Activated naive CD8-positive, alpha-beta T cell treated with anti-CD3 and anti-CD28 coated beads for 36 hours (primary cell): ENCODE measurements at places on chromosomes 1 and 21. TPM values are rescaled to one million over a fixed set of nuclear protein-coding genes. Genes with fewer than 3 reads are reported as not detected.

The EVA1C gene
- total RNA-seq = 12.5 TPM

The CCSAP gene
- 8.2 TPM for total RNA-seq

The OPTC gene
- total RNA-seq = not detected

The PLEKHG5 gene
- total RNA-seq = 2.3 TPM

The AUNIP gene
- total RNA-seq = 12.1 TPM

The LMO4 gene
- 29.7 TPM for total RNA-seq

The PTPN22 gene
- total RNA-seq = 67.9 TPM

The OR2T2 gene
- total RNA-seq = not detected

The KRTAP20-1 gene
- not detected for total RNA-seq

The CSMD2 gene
- not detected for total RNA-seq

The RASAL2 gene
- total RNA-seq = not detected

The TRIM67 gene
- not detected for total RNA-seq

DNA sequence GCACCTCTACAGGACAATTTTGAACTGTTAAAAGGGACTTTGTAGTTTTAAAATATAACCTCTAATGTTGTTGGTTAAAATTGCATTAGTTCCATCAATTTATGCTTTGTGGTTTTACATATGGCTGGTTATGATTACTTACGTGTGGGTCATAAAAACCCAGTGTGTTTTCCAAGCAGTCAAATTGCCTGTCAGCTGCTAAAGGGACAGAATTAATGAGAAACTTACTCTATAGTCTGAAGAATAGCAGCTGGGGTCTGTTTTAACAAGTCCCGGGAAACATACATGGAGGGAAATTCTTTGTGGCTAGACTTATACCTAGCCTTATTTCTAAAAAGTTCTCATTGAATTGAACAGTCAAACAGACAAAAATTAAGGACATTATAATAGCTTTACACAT lies 820.9 kb upstream of the ADGRL4 start:
- DNase-seq = no peak

DNA sequence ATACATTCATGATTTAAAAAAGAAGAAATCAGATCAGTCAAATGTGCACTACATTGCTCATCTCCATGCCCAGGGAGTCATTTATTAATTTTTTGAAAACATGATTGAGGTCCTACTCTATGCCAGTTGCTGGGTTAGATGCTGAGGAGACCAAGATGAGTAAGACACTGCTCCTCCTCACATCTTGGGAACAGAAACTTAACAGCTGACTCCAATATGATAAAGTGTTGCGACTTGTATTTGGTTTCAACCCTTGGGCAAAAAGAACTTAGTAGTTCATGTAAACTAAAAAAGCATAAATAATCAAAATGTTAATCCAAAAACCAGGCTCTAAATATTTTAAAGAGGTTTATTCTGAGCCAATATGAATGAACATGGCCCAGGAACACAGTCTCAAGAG lies 56.9 kb downstream of the OPTC start:
- DNase-seq = no peak

- DNase-seq = no peak
Measured at GRCh38 chr1:115678141-115678540, 36.4 kb downstream of the VANGL1 start.

DNA sequence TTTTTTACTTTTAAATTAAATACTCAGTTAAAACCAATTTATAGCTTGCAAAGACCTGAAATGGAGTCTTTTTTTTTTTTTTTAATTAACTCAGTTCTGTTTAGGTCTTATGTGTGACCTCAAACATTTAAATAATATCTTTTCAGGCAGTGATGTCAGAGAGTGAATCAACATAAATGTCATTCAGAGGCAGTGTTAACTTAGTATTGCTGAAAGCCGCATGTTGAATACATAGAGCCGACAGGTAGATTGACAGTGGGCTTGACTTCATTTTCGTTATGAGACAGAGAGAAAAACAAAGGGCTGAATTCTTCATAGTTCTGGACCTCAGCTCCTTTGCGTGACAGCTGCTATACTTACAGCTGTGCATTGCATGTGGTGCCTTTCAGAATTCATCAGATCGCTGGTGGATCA lies 51.5 kb downstream of the PRDM2 start:
- DNase-seq = no peak

GRCh38 chr1:215076322-215076721 lies 6.2 kb upstream of the KCNK2 start:
- no peak for DNase-seq

- no peak for DNase-seq
Measured at GRCh38 chr1:30764396-30764795, 6.8 kb upstream of the LAPTM5 start.

DNA sequence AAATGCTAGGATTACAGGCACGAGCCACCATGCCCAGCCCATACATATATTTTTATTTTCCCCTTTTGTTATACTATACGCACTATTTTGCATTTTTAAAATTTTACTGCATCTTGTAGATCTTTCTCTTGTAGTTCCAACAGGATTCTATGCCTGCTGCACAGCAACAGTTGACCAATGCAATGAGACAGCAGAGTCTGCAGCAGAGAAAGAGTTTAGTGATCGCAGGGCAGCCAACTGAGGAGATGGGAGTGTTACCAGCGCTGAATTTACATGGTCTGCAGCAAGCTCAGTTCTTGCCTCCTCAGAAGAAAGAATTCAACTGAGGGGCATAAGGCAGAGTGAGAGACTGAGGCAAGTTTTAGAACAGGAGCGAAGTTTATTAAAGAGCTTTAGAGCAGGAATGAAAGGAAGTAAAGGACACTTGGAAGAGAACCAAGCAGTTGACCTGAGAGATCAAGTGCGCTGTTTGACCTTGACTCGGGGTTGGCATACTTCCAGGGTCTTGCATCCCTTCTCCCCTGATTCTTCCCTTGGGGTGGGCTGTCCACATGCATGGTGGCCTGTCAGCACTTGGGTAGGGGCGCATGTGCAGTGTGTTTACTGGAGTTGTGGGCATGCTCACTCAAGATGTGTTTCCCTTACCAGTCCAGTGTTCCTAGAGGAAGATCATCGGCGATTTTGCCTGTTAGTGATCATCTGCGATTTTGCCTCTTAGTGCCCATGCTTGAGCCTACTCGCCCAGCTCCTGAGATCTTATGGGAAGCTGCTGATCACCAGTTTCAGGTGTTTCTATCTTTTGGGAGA lies 4.1 kb upstream of the MTOR start:
- no peak for DNase-seq

GRCh38 chr1:12434686-12435085 lies 183.3 kb downstream of the DHRS3 start:
- DNase-seq = no peak

DNA sequence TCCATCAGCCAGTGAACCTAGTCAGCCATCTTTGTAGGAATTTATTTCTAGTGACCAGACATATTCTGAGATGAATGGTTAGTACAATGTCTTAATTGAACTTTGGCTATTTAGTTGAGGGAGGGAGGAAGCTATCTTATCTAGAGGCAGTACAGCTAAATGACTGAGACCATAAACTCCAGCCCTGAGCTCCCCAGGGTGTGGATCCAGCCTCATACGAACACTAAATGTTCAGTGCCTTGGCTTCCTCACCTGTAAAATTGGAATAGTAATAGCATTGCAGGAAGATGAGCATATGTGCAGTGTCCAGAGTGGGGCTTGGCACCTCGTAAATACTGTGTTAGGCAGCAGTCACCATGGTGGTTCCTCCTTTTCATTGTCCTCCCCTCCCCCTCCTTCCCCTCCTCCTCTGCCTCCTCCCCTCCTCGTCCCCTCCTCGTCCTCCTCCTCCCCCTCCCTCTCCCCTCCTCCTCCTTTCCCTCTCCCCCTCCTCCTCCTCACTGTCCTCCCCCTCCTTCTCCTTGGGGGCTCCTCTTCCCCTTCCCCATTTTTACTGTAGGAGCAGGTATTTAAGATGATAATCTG lies 108.2 kb downstream of the GALNT2 start:
- no peak for DNase-seq

GRCh38 chr1:61741711-61742619 lies at the start of gene PATJ:
PATJ (plus strand) TSS chr1:61742480; CDS start chr1:61762893, 20,413 bp downstream.
- peak; percentile 63 for DNase-seq

DNA sequence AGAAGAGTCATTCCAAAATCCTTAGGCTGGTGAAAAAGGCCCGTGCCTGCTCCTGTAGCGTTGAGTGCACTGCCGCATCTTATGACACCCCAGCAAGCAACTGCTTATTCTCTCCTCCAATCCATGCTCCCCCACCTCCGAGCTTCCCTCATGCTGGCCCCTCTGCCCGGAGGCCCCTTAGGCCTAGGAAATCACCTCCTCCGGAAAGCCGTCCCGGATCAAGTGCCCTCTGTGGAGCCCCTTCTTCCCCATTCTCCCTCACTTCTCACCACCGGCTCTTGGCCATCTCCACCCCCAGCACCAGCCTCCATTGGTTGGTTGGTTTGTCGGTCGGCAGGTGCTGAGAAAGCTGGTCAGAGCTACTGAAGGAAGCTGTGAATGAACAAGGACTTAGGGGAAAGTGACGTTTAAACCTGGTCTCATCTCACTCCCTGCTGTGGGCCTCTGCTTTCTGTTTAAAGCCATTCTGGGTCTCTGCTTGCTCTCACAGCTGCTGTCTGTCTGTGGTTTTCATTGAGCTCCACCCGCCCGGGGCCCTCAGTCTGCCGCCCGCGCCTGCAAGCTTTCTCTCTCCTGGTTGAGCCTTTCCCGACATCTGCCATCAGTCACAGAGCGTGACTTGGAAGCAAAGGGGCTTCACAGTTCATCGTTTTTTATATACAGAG lies 122.2 kb downstream of the KCNN3 start:
- DNase-seq = peak; percentile 63

DNA sequence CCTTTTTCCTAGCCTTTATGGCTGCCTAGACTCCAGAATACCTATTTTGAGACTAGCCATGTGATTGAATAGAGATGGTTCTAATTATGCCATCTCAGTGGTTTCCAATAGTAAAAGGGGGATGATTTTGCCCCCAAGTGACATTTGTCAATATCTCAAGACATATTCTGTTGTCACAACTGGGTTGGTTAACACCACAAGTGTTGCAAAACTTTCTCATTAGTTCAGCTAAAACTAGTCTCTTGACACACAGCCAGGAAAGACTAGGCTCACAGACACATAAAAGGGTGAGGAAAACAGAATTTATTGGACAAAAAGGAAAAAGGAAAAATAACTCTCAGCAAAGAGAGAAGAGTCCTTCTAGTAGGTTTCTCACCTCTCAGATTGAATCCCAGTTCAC lies 39.9 kb upstream of the GBP5 start:
- DNase-seq = no peak

GRCh38 chr1:168101336-168101735 lies 35.4 kb downstream of the GPR161 start:
- no peak for DNase-seq

DNA sequence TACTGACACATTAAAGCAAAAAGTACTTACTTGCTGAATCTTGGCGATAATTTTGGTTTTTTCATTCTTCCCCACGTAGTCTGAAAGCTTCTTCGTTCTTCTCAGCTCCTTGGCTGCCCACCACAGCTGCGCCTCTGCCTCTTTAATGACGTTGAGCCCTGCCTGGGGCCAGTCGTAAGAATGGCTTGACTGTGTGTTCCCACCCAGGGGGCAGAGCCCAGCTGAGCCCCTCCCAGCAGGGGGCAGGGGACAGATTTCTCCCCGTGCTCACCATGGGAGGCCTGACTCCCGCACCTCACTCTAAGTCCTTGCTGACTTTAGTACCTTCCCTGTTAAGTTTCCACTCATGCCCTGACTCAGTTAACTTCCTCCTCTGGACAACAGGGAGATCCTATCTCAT lies 9.0 kb downstream of the CFAP298 start:
- DNase-seq = no peak

DNA sequence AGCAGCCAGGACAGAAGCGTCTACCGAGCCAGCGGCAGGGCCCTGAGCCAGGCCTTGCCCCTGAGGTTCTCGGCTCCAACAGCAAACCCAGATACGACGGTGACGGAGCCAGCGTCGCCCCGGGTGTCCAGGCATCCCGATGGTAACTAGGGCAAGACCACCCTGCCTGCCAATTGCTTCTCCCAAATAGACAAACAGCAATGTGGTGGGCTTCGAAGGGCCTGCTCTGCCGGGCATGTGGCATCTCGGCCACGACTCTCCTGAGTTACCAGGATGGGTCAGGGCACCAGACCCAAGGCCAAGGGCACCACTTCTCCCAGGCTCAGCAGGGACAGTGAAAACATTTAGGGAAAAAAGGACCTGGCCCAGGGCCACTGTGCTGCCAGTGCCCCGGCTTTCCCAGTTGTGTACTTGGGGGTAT lies 3.2 kb upstream of the ACTRT2 start:
- DNase-seq = no peak

DNA sequence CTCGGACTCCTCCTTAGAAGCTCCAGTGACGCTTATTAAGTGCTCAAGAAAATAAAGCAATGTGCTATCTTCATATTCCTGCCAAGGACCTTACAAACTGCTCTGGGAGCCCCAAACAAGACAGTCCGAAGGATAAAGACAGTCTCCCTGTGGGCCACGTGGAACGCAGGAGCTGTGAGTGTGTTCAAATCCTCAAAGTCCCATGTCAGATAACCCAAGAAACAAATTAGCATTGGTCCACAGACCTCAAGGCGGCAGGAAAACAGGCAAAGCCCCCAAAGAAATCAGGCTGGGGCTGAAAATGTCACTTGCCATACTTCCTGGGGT lies 3.0 kb upstream of the NAV1 start:
- DNase-seq = no peak

DNA sequence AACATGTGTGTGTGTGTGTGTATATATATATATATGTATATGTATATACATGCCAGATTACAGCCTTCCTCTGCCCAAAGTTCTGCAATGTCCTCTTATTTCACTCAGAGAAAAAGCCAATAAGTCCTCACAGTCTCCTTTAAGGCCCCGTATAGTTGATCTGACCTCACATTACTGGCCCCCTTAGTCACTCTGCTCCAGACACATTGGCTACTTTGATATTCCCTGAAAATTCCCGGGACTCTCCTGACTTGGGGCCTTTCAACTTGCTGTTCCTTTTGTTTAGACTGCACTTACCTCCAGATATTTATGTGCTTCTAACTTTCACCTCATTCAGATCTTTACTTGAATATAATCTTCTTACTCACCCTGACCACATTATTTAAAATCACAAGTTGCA lies 4.2 kb upstream of the BSDC1 start:
- DNase-seq = no peak

GRCh38 chr21:41510500-41510899 lies 2.5 kb upstream of the TMPRSS2 start:
- no peak for DNase-seq

DNA sequence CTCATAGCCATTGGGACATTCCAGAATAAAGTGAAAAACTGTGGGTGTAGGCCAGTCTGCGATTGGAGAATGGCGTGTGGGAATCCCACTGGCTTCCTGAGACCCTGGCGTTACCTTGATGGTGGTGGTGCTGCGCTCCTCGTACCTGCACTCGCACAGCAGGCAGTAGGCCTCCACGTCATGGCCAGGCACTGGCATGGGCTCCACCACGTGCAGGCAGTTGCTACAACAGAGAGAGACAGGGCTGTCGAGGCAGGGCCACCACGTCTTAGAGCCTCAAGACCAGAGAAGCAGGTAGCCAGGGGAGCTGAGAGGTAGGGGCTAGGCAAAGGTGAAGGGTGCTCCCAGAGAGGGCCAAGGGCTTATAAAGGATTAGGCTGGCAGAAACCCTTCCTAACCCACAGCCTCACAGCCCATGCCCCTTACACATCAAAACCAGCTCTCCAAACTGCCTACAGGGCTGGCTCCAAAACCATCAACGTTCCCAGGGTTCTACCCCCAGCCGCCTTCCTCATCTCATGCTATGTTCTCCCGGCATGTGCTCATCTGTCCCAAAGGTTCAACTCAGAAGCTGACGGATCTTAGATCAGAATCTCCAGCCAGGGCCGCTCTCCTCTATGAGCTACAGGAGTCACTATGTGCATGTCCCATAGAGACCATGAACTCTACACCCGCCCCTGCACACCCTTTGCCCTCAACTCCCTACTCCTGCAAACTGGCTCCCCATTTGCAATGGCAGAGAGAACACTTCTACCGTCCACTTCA lies 7.5 kb downstream of the TMEM9 start:
- no peak for DNase-seq
